ENCODE measurements at places on chromosomes 2 and 18.

DNA sequence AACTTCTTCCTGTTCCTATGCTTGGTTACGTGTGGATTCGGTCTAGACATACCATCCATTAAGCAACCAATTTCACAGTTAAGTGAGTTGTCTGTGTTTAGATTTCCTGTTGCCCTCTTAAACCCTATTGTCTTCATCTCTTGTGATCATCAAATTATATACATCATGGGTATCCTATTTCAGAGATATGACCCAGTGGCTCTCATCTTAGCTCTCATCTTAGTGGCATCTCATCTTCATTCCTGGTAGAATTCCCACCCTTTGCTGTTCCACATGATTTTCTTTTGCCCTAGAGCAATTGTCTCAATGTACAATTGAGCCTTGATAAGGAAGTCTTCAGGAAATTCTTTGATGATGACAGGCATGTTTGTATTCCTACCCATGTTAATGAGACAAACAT lies 29.4 kb upstream of the FN1 start:
- no peak for DNase-seq

GRCh38 chr2:230643576-230644291 lies 68.9 kb upstream of the CAB39 start:
- no peak for DNase-seq

- DNase-seq = no peak
Observed at GRCh38 chr18:5488844-5489243, 55.0 kb downstream of the EPB41L3 start.

GRCh38 chr2:75311521-75311920 lies 112.2 kb upstream of the TACR1 start:
- DNase-seq = no peak

DNA sequence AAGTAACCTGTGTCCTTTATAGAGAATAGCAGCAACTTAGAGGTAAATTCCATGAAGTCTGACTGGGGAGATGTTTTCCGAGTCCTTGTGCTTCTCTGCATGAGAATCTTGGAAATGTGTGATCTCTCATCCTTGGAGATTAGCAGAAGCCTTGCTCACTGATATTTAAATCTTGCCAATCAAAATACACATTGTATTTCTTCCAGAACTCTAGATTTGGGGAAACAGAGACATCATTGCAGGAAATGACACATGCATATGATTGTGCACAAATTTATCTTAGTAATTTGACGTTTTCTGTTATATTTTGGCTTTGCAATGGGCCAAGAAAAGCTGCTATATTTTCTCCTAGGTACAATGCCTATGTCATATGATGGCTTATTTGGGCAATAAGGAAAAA lies 182.6 kb downstream of the ZNF804A start:
- DNase-seq = no peak

DNA sequence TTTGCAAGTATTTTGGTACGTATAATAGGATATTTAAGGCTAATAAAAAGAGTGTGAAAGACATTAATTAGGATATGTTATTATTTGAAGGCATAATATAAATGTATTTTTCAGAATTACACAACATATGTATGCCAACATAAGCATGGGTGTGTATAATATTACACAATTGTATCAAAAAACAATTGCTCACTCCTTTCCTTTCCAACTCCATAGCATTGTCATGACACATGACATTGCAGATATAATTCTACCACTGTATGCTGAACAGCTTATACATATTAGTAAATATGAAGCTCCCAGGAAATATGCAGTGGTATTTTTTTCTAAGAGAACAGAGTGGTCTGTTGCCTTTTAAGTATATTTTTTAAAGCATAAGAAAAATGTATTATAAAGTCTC lies 593.1 kb downstream of the TMX3 start:
- no peak for DNase-seq

- no peak for DNase-seq
Observed at GRCh38 chr18:46950064-46950656, 32.8 kb downstream of the KATNAL2 start.

GRCh38 chr2:100301881-100302584 lies 20.3 kb downstream of the LONRF2 start:
- no peak for DNase-seq

DNA sequence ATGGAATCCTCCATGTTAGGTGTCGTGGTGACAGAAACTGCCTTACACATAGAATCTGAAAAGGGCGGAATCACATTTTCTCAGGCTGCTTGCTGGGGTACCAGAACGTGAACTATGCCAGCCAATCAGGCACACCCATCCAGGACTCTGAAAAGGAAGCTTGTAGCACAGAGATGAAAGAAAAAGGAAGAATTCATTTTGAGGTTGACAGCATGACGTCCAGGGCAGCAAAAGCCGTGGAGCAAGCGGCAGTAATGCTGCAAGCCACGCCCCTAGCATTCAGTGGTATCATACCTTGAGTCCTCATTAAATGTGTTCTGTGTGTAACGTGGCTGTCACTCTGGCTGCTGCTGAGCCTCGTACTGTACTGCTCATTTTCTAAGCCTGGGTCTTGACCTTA lies 304.0 kb downstream of the DYSF start:
- no peak for DNase-seq

GRCh38 chr18:24267878-24268277 lies 129.0 kb downstream of the CABYR start:
- DNase-seq = no peak

DNA sequence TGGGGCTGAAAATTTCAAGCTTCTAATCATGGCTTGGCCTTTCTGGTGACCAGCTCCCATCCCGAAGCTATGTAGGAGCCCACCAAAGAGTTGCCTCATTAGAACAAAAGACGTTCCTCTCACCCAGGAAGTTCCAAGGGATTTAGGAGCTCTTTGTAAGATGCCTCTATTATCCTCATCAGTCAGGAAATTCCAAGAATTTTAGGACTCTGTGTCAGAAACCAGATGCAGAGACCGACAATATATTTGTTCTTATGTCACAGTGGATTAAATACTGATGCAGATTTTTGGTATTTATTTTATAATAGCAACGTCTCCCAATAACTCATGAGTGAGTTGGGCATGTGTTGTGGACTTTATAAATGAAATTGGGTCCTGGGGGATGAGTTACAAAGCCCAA lies 91.8 kb upstream of the SKOR2 start:
- no peak for DNase-seq

- no peak for DNase-seq
Observed at GRCh38 chr18:79790996-79791972, 6.5 kb upstream of the KCNG2 start.

- DNase-seq = no peak
Observed at GRCh38 chr18:36176711-36177110, 10.6 kb upstream of the MOCOS start.

DNA sequence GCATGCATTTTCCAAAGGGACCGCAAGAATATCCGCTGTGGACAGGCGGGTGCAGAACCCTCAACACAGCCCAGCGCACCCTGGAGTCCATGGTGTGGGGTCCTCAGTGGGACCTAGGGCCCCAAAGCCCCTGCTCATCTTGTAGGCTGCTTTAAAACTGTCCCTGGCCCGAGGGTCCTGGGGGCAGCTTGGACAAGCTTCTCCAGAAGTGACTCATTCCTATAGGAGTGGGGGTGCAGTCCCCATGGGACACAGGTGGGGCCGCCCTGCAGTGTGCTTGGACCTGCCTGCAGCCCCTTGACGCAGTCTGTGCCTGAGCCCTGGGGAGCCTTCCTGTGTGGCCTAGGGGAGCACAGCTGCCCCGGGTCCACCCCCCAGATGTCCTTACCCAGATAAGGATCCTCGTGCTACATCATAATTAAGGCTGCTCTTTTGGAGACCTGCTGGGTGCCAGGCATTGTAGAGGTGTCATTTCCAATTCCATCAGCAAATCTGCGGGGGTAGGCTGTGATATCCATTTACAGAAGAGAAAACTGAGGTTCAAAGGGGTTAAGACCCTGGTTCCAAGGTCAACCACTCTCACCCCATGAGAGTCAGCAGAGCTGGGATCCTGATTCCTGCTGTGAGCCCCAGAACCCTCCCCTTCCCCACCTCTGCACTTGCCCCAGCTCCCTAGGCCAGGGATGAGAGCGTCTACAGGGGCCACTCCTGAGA lies 1.7 kb upstream of the HS6ST1 start:
- no peak for DNase-seq

DNA sequence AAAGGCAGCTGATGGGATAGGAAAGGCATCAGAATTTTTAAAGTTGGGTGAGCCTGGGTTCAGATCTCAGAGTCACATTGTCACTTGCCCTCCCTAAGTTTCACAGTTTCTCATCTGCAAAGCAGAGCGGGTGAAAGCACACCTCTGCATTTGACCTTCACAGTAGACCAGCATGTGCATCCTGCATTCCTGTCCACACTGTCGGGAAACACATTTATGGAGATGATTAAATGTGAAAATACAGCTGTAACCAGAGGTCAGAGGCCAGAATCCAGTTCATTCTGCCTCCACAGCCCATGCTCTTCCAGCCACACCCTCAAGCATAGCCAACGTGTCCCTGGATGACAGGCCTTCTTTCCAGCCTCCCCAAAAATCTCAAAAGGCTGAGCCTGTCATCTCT lies 392.0 kb upstream of the MYT1L start:
- DNase-seq = no peak

DNA sequence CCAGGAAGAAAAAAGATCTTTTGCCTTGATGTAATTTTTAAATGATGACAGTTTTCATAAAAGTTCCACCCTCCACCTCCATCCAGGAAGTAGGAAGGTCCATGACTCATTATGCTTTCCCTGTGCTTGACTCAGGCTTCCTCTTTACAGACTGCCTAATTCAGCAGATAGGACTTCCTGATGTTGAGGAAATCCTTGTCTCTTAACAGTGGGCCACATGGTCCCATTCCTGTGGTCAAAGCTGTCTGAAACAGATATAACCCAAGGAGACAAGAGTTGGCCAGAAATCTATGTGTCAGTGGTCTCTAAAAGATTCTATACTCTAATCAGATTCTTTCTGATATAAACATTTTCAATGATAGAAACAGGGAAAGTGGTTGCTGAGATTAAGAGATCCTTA lies 119.1 kb downstream of the BAZ2B start:
- no peak for DNase-seq

GRCh38 chr2:96205888-96206287 lies 2.7 kb downstream of the STARD7 start:
- no peak for DNase-seq

DNA sequence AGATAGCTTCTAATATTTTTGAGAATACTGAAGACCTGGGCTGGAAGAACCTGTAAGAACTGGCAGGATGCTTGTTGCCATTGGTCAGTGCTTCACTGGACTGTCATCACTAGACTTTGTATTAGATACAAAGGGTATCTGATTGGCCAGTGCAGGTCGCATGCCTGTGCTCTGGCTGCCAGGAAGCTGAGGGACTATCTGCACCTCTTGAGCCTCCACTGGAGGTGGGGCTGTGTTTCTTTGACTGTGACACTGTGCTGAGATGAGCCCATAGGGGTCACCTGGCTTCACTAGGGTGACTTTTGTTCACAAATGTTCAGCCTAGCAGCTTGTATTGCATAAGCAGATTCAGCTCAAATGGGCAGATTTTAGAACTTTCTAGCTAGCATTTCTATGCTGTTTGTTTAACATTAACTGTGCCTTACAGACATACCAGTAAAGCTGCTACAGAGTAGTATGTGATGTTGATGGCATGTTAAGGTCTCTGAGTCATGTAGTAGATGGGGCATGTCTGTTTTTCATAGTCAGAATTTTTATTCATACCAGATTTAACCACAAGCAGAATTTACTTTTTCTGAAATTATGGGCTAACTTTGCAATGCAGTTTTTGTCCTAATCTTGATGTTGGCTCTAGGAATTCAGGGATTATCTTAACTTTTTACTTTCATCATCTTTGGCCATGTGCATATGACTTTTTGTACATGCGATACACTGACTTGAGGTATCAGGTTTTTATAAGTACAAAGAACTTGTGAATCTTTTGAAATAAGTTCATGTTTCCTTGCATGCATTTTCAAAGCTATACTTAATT lies 56.1 kb downstream of the RHBDD1 start:
- no peak for DNase-seq
